ENCODE measurements at places on chromosomes 16 and 17.

DNA sequence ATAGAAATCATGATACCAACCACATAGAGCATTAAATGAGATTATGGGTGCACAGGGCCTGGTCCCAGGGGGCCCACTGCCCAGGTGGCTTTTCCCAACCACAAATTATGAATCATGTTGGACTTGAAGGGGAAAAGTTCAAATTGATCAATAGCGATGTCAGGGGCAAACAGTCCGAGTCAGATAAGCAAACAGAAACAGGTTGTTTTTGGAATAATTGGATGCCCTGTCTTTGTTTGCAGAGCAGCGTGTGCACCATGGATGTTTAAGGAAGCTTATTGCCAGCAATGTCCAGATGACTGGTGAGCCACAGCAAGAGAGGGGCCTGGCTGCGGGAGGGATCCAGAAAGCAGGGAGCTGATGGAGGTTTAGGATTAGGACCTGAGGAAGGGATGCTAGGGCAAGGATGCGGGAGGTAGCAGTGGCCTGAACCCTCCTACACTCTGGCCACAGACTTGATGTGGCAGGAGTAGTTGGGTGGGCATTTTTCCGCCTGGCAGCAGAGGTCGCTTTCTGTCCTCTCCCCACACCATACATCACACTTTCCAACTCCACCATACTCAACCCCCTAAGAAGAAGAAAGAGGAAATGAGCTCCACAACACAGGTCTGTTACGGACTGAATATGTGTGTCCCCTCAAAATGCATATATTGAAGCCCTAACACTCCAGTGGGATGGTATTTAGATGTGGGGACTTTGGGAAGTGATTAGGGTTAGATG lies 266.4 kb upstream of the RPL38 start:
- DNase-seq = no peak

GRCh38 chr17:81049372-81049911 lies 14.5 kb downstream of the BAIAP2 start:
- DNase-seq = no peak

DNA sequence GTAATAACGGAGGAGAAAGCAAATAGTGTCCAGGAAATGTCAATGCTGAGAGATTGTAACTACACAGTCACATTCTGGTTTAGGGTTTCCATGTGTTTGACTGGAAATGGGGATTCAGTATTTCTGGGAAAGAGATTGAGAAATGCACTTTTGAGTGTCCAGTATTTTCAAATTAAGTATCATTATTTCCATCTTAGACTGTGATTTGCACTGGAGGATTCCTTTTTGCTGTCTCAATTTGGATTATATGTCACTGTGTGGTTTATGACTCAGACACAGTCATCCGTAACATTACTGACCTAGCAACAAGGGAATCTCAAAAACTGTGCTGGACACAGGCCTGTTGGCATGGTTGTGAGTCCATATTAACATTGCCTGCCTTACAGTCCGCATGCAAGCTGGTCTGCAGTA lies 681.4 kb downstream of the CDH11 start:
- DNase-seq = no peak

DNA sequence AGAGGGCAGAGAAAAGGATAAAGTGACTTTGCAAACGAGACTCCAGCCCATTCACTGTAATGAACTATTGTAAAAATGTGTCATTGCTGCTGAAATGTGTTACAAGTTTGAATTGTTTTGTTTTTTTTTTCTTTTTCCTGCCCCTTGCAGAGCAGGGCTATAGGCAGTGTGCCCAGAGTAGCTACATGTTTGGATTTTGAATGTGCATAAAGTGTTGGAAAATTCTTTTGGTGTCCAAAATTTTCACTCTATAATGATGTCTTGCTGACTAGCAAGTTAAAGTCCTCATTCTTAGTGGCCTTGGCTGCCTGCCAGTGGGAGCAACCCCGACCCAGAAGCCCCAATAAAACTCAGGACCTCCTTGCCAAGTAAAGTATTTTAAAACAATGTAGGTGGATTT lies 66.5 kb downstream of the IGF2BP1 start:
- DNase-seq = no peak

- DNase-seq = no peak
These were observed 1.2 kb downstream of the TNFRSF17 start for GRCh38 chr16:11966173-11966572.

DNA sequence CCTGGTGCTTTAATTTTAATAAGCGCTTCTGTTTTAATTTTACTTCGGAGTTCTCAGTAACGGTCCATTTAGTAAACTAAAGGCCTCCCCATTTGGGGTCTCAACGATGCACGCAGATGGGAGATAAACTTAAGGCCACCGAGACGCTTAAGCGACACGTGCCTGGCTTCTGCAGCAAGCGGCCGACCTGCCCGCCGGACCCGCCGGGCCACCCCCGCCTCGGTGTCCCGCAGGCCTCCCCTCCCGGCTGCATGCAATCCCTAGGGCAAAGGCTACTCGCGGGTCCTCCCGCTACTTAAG lies 592 bp downstream of the GCSH start:
- DNase-seq = no peak

- DNase-seq = no peak
These were observed 11.8 kb downstream of the POLR3E start for GRCh38 chr16:22308824-22309520.

GRCh38 chr17:83127431-83128160 lies 48.2 kb downstream of the METRNL start:
- no peak for DNase-seq

DNA sequence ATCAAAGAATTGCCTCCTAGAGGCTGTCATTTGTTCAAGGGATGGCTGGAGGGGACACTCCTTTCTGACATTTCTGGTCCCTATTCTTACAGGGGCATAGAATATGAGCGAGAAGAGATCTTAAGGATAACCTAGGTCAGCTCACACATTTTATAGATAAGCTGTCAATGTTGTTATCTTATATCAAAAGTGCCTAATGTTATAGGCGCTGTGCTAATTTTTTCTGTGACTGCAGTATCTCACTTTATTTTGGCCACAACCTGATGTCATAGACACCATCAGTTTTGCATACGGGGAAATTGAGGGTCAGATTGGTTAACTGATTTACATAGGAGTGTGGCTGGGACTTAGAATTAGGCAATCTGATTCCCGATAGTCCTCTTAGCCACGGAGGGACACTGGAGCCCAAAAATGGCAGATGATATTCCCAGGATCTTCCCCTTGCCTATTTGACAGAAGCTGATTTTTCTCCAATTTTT lies 1.2 kb downstream of the CPD start:
- no peak for DNase-seq

DNA sequence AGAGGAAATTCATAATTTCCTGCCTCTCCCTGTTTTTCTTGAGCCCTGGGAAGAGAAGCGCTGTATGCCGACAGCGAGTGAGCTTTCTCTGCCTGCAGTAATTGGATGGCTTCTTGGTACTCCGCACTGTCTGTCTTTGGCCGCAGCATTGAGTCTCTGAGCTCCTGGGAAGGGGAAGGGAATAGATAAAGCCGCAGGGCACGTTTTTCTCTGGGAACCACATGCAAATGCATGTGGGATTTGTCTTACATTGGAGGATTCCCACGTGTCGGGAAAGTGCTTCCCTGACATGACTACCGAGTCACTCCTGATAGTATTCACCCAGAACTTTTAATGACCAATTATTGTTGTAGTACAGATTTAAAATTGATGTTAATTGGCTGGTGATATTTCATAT lies 385.9 kb downstream of the CPPED1 start:
- DNase-seq = no peak

DNA sequence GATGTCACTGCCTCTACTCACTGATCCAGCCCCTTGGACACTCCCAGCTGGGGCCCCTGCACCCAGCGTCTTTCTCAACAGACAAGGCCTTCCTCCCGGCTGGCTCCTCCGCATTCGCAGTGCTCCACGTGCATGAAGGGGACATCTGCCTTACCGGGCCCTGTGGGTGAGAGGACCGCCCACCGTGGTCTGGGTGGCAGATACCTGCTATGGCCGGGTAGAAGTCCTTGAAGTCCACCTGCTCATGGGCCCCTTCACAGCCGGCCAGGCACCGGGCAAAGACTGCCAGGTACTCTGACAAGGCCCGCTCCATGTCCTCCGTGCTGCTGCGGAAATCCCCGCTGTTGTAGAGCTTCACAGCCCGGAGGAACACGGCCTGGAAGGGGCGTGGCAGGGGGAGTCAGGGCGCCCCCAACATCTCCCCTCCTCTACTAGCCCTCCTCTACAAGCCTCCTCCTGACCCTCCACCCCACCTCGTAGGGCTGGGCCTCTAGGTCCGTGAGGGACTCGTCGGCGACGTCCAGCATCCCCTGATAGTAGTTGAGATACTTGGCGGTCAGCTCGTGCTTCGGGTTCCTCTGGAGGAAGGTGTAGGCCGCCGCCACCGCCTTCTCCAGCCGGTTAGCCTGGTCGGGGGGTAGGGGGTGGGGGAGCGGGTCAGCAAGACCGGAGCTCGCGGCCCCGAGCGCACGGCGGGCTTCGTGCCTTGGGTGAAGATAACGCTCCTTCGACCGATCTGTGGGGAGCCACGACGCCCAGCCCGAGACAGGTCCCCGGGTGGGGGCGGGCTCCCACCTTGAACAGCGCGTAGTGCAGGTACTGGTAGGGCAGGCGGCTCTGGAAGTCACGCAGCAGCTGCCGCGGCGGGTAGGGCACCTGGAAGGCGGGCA lies 845 bp downstream of the P3H4 start:
- DNase-seq = no peak

DNA sequence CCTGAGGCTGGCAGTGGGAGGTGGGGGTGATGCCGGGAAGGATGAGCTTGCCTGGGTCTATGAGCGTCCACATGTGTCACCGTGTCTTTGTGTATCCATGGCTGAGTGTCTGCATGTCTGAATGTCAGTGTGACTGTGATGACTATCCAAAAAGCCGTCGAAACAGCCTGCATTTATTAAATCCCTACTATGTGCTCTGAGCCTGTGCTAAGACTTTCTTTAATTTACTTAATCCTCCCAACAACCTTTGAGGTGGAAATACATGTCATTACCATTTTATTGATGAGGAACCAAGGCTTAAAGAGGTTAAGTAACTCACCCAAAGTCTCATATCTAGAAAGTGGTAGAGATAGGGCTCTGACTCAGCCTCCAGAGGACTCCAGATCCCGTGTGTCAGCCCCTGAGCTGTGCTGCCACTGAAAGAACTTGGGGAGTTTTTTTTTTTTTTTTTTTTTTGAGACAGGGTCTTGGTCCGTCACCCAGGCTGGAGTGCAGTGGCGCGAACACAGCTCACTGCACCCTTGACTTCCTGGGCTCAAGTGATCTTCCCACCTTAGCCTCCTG lies 20.0 kb downstream of the ARHGAP23 start:
- peak; percentile 50 for DNase-seq

GRCh38 chr17:16947470-16947869 lies 24.4 kb downstream of the TNFRSF13B start:
- no peak for DNase-seq

- DNase-seq = no peak
These were observed 12.4 kb downstream of the MRPL27 start for GRCh38 chr17:50360486-50361115.

DNA sequence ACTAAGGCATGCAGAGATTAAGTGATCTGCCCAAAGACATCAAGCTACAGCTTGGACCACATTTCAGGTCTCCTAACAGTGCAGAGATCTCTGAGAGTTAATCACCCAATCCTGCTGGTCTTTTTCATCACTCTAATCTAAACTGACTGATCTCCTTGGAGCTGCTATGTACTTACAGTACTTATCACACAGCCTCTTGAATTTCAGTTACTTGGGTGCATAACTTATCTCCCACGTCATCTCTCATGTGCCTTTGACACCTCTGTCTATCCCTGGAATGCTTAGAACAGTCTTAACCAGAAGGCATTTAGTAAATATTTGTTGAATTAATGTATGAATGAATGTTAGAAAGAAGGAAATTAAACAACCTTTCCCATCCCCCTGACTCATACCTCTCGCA lies 139.0 kb downstream of the SNX11 start:
- peak; percentile 27 for DNase-seq

DNA sequence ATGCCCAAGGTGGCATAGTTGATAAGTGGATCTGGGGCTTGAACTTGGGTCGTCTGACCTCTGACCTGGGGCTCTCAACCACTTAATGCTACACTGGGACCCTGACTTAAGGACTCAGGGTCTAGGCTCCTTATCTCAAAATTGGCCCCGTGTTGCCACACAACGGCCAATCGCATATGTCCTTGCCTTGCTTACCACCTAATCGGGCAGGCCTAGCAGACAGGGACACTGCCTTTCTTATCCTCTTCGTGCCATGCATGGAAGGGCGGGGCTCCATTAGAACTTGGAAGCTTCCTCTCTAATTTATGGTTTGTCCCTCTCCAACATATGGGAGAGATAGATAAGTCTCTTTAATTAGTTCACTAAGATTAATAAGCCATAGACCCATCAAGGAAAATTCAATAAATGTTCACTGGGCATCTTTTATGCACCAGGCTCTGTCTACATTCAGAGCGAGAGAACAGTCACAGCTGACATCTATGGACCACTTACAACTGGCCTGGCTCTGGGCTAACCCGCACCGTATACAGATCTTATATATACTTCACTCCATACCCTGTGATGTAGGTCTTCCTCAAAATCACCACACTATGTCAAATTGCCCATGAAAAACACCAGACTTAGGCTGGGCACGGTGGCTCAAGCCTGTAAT lies 35.1 kb downstream of the CDH1 start:
- peak; percentile 100 for DNase-seq

GRCh38 chr17:76198702-76199101 lies 41.6 kb downstream of the RNF157 start:
- DNase-seq = no peak

DNA sequence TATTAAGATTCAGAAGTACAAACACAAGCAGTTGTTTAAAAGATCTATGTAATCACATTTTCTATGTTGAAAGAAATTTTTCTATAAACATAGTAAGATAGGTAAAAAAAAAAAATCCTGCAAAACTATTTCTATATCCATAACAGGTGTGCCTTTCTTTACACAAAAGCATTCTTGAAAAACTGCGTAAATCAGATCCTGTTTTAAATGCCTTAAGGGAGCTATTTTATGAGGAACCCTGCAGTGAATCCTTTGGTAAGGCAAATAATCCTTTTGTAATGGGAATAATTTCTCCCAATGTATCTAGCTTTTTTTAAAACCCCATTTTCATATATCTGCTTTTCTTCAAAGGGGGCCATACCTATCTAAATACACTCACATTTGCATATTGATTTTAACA lies 157.3 kb downstream of the AATF start:
- DNase-seq = no peak

DNA sequence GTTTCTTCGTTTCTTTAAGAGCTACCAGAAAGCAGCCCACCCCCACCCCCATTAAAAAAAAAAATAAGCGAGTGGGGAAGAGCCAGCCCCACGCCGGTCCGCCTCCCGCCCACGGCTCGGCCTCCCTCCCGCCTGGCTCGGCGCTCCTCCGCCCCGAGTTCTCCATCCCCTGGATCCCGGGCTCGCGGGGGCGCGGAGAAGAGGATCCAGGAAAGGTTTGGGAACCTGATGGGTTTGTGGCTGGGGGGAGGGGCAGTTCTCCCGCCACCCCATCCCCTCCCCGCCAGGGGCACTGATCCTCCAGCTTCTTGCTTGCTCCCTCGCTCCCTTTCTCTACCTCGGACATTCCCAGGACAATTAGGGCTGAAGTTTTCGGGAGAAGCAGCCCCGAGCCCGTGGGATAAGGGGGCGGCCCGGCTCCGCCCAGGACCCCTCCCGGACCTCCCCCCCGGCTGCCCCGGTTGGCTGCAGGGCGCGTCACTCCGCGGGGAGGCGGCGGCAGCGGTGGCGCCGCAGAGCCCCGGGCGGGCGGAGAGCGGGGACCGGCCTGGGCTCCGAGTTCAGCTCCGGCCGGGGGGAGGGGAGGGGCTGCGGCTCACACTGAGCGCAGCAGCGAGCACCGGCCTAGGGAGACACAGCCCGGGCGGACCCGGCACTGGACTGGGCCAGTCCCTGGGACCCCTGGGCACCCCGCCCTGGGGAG lies 1.0 kb upstream of the SALL1 start:
- DNase-seq = no peak

GRCh38 chr16:27129401-27129800 lies 62.7 kb downstream of the C16orf82 start:
- DNase-seq = no peak

Data from erythroblast (primary cell).